Right hindlimb (tissue), 1 donor: ENCODE measurements at places on chromosomes 3 and 15.

GRCh38 chr3:163048881-163049280 is 1552.3 kb downstream of the OTOL1 start:
- DNase-seq, result no peak

DNA sequence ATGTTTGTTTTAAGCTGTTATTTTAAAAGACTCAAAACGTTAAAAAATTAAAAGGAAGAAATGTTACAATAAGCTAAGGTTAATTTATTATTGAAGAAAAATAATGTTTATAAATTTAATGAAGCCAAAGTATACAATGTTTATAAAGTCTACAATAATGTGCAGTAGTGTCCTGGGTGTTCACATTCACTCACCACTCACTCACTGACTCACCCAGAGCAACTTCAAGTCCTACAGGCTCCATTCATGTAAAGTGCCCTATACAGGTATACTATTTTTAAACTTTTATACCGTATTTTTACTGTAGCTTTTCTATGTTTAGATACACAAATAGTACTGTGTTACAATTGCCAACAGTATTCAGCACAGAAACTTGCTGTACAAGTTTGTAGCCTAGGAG is 55.2 kb downstream of the COL8A1 start:
- no peak for DNase-seq

GRCh38 chr15:72205273-72205672 is 7.7 kb upstream of the GRAMD2A start:
- DNase-seq, result no peak

DNA sequence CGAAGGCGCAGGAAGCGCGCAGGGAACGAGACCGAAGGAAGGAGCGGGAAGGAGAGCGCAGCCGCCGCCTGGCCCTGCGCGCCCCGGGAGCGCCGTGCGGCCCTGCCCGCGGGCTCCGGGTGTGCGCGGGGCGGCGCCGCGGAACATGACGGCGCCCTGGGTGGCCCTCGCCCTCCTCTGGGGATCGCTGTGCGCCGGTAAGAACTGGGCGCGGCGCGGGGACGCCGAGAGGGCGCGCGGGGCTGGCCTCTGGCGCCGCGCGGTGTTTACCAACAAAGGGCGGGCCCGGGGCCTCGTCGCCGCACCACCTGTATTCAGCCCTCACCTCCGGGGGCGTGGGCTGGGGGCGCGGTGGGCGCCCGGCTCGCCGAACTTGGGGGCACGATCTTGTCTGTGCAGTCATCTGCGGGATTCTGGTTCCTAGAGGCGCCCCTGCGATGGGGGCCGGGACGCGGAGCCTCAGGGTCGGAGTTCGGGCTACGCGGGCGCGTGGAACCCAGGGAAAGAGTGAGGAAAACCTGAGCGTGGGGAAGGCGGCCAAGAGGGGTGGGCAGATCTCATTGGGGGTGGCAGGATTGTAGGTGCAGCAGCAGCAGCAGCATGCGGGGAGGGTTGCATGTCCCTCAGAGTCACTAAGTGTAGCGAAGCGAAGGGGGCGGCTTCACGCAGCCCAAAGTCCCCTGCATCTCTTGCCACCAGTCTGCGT is 641 bp downstream of the ACVR2B start:
- no peak for DNase-seq

- DNase-seq, result no peak
These were observed 151.1 kb downstream of the PGPEP1L start for GRCh38 chr15:98856532-98856907.

DNA sequence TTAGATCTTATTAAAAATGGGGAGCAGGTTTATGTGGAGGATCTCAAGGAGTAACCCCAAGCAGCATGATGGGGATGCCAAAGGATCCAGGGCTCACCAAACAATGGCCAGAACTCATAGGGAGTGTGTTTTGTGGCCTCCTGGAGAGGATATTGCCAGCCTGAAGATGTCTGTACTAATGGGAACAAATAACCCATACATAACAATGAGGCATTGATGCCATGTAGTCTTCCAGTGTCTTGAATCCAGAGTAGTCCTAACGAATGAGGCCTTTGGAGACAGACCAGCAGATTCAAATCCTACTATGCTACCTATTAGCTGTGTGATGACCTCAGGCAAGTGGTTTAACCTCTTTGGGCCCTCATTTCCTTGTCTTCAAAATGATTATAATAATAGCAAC is 45.0 kb upstream of the CMSS1 start:
- no peak for DNase-seq

- DNase-seq, result peak; percentile 21
These were observed 564.7 kb downstream of the ROBO1 start for GRCh38 chr3:79203144-79203519.

- DNase-seq, result no peak
These were observed 33.5 kb downstream of the PRR23E start for GRCh38 chr3:127226457-127226856.

GRCh38 chr15:25937796-25938195 is 74.7 kb upstream of the ATP10A start:
- DNase-seq, result no peak
